ENCODE measurements at places on chromosomes 13 and 19.

- no peak for DNase-seq
These were observed 44.7 kb downstream of the TDRD3 start for GRCh38 chr13:60441761-60442160.

- no peak for DNase-seq
These were observed 13.2 kb downstream of the KLHL26 start for GRCh38 chr19:18650021-18650390.

DNA sequence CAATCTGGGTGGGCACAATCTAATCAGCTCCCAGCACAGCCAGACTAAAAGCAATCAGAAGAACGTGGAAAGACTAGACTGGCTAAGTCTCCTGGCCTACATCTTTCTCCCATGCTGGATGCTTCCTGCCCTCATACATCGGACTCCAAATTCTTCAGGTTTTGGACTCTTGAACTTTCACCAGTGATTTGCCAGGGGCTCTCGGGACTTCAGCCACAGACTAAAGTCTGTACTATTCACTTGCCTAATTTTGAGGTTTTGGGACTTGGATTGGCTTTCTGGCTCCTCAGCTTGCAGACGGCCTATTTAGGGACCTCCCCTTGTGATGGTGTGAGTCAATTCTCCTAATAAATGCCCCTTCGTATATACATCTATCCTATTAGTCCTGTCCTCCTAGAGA, 66.6 kb upstream of the SOX21 start:
- DNase-seq, result no peak

DNA sequence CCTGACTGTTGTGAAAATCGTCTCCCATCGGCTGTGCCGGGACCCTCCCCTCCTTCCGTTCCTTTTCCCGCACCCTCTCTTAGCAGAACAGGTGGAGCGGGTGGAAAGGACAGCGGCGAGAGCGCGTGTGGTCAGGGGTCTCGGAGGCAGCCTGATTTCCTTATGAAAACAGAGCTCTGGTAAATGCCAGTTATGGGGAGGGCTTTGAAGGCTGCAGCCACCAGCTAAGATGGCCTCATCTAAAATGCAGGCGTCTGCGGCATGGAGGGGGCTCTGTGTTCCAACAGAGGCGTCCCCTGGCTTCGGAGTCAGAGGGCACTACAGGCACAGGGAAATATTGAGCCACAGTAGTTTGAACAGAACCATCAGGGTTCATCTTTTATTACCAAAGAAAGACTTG, 93.8 kb upstream of the SOX1 start:
- no peak for DNase-seq

GRCh38 chr13:109366525-109366924, 419.9 kb downstream of the IRS2 start:
- DNase-seq, result no peak

DNA sequence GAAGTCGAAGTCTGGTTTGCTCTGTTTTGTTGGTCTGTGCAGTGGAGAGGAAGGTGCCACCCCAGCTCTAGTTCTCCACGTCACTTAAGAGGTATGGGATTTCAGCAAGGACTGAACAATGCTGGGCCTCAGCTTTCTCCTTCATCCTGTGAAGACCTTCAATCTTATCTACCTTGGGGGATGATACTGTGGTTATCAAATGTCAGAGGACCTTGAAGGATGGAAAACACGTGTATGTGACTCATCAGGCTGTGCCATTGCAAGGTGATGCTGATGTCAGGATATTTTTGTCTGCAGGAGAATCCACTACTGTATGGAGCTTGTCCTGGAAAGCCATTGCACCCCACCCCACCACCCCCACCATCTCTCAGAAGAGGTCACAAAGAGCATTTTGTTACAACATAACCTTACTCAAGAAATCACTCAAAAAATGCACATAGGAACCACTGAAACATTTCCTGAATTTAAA, 81.4 kb upstream of the UQCRFS1 start:
- no peak for DNase-seq

- DNase-seq, result no peak
These were observed 274.7 kb upstream of the SOX21 start for GRCh38 chr13:94987081-94987480.

DNA sequence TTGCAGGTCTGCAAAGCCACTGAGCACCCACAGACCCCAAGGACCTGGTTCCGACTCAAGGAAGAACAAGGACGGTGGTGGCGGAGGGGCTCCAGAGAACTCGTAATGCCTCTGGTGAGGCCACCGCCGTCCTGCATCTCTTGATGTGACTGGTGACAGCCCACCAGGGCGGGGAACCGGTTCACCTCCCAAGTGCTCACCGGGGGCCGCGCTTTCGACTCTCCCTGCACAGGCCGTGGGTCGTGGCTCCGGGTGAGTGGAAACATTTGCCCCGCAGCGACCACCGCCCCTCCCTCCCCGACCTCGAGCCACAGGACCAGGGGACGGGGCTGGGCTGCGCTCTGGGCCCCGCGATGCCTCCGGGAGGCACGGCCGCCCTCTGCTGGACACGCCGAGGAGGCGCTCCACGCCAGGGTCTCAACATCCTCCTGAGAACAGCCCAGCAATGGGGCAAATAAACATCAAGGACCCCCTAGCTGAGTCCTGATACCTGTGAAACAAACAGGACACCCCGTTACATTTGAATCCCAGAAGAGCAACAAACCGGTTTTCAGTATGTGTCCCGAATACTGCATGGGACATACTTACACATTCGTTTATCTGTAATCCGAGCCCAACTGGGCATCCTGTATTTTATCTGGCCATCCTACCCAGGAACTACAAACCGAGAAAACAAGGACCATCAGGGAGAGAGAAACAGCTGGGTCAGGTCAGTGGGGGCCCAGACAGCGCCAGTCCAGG, 3.9 kb upstream of the PLPP2 start:
- DNase-seq, result peak; percentile 23

DNA sequence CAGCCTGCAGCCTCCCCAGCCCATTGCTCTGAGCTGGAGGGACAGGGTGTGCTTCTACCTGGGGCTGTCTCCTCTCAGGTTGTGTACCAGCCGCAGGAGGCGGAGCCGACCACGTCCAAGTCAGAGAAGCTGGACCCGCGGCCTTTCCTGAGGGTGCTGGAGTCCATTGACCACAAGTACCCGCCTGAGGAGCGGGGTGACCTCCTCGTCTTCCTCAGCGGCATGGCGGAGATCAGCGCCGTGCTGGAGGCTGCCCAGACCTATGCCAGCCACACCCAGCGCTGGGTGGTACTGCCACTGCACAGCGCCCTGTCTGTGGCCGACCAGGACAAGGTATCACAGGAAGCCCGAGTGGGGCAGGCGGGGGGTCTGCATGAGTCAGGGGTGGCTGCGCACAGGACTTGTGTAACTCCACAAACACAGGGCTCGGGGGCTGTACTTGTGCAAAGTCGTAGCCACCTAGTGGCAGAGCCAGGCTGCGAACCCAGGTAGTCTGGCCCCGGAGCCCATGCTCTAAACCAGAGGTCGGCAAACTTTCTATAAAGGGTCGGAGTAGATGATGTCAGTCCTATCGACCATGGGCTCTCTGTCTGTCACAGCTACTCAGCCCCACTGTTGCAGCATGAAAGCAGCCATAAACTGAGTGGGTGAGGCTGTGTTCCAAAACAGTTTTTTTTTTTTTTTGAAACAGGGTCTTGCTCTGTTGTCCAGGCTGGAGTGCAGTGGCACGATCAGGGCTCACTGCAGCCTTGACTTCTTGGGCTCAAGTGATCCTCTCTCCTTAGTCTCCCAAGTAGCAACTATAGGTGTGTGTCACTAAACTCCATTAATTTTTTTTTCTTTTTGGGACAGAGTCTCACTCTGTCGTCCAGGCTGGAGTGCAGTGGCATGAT, 8.9 kb downstream of the DHX34 start:
- DNase-seq, result no peak

DNA sequence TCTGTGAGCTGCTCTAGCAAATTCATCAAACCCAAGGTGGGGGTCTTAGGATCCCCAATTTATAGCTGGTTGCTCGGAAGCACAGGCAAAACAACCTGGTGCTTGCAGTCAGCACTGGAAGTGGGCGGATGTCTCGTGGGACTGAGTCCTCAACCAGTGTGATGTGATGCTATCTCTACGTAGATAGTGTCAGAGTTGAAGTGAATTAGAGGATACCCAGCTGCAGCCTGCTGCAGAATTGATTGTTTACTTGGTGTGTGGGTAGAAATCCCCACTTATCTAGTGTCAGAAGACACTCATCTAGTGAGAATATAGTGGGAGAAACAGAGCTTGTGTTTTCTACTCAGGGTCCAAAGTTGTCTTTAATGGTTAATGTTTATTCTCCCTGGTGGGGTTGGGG, 63.3 kb downstream of the CBY2 start:
- DNase-seq, result no peak

GRCh38 chr19:16509141-16510061, 13.2 kb downstream of the C19orf44 start:
- DNase-seq, result peak; percentile 39

DNA sequence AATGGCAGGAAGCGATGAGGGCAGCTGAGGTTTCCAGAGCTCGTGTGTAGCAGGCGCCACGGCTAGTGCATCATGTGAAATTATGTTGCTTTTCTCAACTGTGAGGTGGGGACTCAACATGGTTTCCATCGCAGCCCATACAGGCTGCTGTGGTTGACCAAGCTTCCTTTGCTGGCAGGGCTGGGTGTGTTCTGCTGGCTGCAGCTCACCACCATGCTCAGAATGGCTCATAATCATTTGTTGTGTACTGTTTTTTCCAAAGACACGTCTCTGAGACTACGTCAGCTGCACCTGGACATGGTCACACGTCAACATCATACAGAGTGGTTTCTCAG, 16.1 kb upstream of the RASA3 start:
- no peak for DNase-seq

DNA sequence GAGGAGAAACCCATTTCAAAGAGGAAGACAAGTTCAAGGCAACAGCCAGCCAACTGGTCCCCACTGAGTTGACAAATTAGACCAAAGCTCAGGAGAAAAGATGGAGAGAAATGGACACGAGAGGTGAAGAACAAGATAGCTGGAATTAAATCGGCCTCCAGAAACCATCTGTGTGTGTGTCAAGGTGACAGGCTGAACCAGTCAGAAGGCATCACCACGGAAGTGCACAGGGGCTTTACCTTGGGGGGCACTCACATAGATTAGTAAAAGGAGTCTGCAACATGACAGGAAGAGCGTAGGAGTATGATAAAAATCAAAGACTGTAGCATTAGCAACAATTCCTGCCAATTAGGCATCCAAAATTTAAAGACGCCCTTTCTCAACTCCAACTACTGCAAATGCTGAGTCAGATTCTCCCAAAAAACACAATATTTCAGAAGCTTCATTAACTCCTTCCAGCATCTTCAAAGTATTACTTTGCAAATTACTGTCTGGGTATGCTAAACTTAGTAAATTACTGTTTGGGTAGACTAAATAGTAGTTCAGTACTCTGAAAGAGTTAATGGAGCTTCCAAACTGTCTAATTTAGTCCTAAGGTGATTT, 66.2 kb downstream of the FOXO1 start:
- no peak for DNase-seq

- peak; percentile 92 for DNase-seq
These were observed 1.3 kb upstream of the TSC22D1 start for GRCh38 chr13:44577236-44578066.

- no peak for DNase-seq
These were observed 4.6 kb downstream of the SPRY2 start for GRCh38 chr13:80336370-80336769.

- no peak for DNase-seq
These were observed 247.7 kb downstream of the SLITRK1 start for GRCh38 chr13:83634601-83635000.

DNA sequence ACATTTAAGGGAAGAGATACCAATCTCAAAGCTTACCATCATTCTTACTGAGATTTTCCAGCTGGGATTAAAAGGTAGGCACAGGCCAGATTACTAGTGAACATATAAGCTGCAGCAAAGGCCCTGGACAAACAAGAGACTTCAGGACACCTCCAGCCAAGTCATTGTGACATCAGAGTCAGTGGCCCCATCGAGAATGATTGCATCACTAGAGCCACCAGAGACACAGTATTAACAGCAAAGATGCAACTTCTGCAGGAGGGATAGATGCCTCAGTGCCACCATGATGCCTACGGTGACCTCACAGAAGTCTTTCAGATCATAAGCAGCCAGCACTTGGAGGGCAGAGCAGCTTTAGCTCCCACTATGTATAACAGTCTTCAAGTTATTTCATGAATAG, 8.6 kb downstream of the RUBCNL start:
- no peak for DNase-seq

DNA sequence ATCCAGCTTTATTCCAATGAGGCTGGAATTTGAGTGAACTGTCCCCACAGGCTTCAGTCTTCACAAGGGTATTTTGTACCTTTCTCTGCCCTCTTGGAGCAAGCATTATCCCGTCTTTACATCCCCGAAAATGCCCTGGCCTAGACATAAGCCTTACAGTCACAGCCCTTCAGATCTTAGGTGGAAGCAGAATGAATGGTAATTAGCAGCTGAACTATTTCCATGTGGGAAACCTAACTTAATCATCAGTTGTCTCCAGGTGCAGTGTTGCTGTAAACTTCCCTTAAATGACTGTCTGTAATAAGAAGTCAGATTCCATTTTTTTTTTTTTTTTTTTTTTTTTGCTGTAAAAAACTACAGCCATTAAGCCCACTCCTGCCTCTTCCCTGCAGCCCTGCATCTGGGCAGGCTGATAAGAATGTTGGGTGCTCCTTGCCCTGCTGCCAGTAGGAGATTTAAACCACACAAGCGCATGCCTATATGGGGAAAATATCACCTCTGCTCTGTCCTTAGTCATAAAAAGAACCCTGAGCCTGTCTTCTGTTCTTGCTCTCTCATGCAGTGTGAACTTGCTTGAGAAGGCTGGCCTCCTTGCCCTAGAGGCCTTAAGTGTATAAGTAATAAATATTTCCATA, 426.8 kb upstream of the SLITRK5 start:
- DNase-seq, result no peak

- no peak for DNase-seq
These were observed 125.7 kb downstream of the MYO16 start for GRCh38 chr13:108755083-108755482.

GRCh38 chr19:49932041-49932451, 2.7 kb upstream of the NUP62 start:
- no peak for DNase-seq

DNA sequence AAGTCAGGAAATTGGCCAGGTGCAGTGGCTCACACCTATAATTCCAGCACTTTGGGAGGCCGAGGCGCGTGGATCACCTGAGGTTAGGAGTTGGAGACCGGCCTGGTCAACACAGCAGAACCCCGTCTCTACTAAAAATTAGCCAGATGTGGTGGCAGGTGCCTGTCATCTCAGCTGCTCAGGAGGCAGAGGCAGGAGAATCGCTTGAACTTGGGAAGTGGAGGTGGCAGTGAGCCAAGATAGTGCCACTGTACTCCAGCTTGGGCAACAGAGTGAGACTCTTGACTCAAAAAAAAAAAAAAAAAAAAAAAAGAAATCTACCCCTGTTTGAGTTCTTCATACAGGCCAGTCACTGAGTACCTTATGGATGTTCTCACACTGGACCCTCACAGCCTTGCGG, 42.0 kb downstream of the SLC15A1 start:
- no peak for DNase-seq

GRCh38 chr19:9735986-9736385, 32.6 kb downstream of the ZNF846 start:
- no peak for DNase-seq
